Retina (tissue), 1 donor: ENCODE measurements at places on chromosomes 11 and 22.
A peak's percentile ranks its signal among the peaks of the same experiment; 100 is the strongest.

DNA sequence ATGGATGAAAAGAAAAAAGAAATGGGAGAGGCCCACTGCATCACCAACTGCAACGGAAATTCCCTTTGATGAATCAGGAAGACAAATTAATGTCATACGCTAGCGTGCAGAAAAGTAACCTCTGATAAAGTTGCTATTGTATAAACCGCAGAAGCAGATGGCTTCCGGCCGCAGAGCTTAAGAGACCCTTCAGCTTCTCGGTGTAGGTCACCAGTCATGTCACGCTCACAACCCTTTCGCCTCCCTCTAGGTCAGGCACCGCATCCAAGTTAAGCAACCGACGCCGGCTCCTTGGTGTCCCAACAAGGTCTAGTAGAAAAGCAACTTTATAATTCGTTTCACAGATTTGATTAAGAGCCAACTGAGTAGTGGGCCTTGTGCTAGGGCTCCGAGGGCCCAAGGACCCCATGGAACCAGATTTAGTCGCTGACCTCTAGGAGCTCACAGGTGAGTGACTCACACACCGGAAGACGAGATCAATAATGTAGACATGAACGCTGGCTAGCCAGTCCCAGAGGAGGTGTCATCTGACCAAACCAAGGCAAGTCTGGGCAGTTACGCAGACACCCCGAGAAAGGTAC, 1.2 kb upstream of the ZFP91 start:
- no peak for DNase-seq

DNA sequence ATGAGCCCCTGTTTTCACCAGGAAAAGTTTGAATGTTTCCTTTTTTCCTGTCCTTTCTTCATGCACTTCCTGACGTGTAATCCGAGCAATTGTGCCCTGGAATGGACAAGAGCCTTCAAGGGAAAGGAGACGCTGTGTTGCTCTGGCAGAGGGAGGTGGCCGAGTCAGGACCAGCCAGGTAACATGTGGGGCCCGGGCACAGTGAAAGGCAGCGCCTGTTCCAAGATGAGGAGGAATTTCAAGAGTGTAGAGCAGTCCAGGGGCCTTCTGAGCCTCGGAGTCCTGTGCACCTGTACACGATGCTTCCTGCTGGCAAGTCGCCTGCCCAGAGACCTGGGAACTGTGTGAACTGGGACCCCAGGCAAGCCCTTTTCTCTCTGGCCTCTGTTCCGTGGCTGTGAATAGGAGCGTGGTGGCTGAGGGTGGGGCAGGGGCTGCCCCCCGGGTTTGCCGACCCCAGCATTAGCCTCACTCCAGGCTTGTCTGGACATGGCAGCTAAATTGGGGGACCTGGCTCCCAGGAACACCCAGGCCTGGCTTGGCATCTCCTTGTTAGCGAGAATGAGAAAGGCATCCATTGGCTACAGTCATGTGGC, 92.0 kb downstream of the MYEOV start:
- no peak for DNase-seq

DNA sequence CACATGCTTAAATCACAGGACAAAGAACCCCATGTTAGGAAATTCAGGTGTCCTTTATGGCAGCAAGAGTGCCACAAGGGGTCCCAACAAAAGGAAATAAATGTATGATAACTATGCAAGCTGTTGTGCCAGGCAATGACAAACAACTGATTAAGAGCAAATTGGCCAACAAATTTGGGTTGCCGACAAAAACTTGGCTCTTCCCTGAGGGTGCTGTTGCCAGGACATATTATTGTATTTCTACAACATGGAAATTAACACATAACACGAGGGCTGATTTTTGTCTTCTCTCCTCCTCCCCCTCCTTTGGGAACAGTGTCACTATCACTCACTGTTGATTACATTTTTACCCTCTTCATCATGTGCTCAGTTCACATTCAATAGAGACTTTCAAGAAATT, 56.0 kb downstream of the LRRC4C start:
- DNase-seq: no peak

GRCh38 chr22:35354068-35354467, 26.8 kb upstream of the HMOX1 start:
- no peak for DNase-seq

DNA sequence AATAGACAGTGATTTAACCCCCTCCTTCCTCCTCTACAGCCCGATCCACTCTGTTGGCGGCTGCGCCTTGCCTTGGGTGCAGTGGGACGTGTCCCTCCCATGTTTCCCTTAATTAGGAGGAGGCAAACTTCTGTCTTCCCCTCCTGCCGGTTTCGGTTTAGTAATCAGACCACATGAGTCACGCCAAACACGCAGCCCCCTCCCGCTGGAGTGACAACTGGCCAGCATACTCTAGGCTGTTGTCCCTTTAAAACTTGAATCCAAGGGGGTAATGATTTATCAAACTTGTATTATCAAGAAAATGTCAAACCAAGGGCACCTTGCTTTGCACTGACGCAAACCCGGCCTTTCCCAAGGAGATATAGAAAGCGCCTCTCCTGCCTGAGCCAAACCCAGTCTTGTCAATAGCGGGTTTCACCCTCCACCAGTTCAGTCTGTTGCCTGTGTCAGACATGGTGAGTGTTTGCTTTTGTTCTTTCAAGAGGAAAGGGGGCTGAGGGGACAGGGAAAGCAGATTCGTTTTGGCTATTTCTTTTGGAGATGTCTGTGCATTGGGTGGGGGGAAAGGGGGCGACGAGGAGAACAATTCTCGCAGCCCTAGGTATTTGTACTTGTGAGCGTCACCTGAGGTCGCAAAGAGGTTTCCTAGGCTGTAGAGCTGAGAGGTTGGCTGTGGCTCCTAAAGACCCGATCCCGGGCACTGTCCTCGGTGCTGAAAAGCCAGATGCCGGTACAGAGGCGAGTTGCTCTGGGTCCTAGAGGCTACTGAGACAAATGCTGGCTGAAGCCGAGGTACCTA, at the start of gene SLC6A5:
Gene SLC6A5 (plus strand): TSS at position 388 of the 799 bp plus-strand sequence. CDS start 65 bp downstream, at position 453.
- peak; percentile 74 for DNase-seq

DNA sequence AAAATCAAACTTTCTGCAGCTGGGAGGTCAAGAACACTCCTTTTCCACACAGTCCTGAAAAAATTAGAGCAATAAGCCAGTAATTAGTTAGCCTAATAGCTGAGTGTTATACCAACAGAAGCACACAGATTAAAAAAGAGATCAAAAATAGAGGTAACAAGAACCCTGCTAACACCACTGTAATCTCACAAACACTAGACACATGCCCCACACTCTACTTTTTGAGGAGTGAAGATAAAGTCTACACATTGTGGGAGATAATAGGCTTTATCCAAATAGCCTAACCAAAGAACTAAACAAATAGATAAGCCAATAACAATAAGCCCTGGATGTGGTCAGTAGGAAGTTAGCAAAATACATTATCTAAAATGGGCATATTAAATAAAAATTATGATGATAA, 372.7 kb upstream of the ANO5 start:
- DNase-seq: no peak

DNA sequence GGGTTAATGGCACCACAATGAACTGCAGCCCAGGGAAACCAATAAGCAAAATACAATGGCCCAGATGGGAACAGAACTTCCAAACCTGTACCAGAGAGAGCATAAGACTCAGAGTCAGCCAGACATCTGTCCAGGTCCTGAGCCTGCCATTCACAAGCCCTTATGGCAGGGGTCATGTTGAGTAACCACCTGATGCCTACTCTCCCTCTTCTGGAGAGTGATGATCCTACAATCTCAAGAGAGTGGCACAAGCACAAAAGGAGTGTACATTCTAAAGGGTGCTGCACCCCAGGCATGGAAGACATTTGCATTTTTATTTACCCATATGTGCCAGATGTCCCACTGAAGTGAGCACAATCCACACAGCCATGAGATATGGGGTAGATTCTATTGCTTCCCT, 10.6 kb downstream of the TENM4 start:
- no peak for DNase-seq

DNA sequence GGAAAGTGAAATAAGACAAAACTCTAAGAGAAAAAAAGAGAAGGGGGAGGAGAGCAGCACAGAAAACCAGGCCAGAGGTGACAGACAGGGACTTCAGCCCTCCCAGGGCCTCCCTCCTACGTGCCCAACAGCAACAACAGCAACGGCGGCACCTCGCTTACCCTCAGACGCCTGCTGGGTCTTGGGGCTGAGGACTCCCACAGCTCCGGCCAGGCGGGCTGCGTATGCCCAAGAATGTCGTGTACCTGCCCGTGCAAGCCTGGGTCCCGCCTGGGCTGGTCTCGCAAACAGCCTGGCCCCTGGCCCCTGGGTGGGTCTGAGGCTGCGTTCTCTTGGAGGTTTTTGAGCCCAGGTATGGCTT, 30.5 kb downstream of the ARAP1 start:
- no peak for DNase-seq

DNA sequence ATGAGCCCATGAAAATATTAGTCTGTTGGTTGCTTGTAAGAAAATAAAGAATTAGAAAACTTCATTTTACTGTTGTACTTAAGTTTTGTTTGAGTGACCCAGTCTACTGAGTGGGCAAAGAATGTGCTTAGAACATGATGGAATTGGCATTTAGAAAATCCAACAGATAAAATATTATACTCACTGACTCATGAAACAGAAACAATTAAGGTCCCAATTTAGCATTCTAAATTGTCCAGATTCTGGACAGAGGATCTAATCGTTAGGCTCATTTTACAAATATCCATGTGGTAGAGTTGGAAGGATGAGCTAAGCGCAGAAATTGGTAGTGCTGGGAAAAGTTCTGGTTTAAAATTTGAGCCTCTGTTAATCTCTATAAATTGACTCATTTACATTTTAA, 45.4 kb downstream of the METTL15 start:
- DNase-seq: no peak

DNA sequence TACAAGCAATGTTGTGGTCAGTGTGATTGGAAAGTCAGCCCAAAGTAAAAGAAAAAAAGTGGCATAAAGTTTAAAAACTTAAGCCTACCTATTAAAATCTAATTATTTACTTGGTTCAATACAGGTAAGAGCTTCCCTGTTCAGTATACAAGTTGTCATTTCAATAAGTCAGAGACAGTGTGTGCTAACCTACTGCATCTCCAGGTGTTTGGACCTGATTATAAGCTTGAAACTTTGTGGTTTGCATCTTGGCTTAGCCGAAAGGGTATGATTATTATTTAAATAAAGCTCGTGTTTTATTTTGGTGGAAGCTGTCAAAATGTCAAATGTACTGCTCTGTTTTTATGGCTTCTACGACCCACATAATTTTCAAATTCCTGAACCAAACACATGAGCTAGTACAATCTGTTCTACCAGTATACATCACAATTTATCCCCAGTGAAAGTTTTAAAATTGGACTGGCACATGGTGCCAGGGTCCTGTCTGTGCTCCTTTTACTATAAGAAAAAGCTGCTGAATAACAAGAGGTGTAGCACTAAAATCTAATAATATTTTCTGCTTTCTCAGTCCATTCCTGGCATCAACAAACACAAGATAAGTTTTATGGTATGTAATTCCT, 103.9 kb upstream of the ANO3 start:
- no peak for DNase-seq

DNA sequence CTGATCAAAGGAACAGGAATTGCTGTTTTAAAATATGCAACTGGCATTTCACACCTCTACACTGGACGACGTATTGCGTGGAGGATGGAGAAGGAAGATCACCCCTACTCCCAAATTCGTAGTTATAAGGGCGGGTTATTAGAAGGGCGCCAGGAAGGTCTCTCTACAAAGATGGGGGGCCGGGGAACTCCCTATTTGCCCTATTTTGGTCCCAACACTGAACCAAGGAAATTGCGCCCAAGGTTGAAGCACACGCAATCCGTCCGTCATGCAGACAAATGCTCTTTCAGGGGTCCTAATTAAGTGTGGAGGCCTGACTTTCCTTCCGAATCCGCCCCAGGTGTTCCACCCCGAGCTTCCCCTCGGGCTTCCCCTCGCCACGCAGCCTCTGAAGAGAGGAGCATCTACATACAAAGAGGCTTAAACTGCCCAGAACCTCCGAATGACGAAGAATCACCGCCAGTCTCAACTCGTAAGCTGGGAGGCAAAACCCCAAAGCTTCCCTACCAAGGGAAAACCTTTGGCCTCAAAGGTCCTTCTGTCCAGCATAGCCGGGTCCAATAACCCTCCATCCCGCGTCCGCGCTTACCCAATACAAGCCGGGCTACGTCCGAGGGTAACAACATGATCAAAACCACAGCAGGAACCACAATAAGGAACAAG, 396 bp downstream of the NPAT start:
- DNase-seq: no peak

GRCh38 chr11:91299980-91300379, 924.6 kb upstream of the FAT3 start:
- DNase-seq: no peak

DNA sequence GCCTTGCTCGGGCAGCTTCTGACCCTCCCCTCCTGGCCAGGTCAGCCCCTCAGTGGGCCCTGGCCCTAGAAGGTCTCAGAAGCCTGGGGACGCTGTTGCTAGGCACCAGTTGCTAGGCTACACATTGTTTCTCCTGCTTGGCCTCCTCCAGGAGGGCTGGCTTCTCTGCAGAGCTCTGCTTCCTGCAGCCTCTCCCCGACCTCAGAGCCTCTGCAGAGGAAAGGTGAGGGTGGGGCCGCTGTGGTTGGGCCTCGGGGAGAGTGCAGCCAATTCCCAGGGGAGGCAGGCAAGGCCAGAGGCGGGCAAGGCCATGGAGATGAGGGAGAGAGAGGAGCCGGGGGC, 27.6 kb upstream of the LRRC10B start:
- DNase-seq: peak; percentile 90

DNA sequence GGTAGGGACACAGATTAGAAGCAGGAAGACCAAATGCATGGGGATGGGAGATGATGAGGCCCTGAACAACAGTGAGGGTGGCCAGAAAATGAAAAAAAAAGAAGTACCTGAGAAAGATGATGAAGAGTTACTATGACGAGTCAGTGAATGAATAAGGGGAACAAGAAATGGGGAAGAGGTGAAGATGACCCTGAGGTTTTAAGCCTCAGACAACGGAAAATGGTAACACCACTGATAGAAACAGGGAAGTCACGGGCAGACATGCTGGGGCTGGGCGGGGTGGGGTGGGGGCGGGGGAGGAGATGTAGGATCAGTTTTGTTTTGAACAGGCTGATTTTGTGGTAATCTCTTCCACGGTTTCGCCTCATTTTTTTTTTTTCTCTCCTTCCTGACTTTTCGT, 205.1 kb upstream of the CADM1 start:
- DNase-seq: no peak

GRCh38 chr22:20554824-20555223, 47.4 kb downstream of the MED15 start:
- DNase-seq: no peak

DNA sequence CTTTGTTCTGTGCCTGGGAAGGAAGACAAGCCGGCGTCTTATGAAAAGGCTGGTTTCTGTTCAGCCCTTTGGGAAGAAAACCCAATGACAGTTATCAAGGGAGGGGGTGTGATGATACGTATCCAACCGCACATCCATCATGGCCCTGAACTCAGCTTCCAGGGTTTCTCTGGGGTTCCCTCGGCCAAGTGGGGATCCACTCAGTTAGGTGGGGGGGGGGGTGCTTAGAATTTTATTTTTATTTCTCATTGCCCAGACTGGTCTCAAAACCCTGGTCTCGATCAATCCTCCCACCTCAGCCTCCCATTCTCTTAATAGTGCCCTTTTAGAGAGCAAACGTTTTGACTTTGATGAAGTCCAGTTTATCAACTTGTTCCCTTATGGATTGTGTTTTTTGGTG, 25.7 kb downstream of the KCNQ1 start:
- no peak for DNase-seq
